MG63 (cell line): ENCODE measurements at places on chromosomes 7 and 10. TPM values are rescaled to one million over a fixed set of nuclear protein-coding genes. Genes with fewer than 3 reads are reported as not detected.

The AKR1D1 gene
- not detected in 2 replicates for total RNA-seq

The PSD gene
- not detected in 2 replicates for total RNA-seq

DNA sequence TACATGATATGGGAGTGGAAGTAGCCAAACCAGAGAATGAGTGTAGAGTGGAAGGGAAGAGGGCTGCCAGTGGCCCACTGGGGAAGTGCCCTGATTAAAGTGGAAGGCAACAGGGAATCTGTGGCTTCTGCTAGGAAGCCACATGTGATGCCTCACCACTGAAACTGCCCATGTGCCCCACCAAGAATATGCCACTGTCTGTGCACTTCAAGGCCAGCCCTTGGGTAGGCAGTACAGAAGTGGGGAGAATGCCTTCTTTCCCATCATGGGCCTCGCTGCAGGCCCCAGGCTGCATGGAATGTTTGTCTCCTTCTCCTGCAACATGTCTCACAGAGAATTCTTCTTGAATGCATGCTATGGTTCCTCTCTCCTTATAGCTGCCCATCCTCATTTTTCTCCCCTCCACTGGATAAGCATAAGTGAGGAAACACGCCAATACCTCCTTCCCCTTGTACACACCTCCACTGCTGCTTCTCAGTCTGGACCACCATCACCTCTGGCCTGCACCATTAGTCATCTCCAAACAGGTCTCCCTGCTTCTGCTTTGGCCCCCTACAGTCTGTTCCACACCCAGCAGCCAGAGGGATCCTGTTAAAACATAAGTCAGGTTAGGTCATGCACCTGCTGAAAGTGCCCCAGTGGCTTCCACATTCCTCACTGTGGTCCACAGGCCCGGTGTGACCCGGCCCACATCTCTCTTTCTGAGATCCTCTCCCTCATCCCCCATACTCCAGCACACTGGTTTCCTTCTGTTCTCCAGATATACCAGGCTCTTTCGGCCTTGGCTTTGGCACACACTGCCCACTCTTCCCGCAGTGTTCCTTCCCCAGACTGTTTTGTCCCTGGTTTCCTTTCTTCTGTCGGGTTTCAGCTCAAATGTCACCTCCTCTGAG, 37.1 kb downstream of the SNX10 start:
- no peak for DNase-seq

DNA sequence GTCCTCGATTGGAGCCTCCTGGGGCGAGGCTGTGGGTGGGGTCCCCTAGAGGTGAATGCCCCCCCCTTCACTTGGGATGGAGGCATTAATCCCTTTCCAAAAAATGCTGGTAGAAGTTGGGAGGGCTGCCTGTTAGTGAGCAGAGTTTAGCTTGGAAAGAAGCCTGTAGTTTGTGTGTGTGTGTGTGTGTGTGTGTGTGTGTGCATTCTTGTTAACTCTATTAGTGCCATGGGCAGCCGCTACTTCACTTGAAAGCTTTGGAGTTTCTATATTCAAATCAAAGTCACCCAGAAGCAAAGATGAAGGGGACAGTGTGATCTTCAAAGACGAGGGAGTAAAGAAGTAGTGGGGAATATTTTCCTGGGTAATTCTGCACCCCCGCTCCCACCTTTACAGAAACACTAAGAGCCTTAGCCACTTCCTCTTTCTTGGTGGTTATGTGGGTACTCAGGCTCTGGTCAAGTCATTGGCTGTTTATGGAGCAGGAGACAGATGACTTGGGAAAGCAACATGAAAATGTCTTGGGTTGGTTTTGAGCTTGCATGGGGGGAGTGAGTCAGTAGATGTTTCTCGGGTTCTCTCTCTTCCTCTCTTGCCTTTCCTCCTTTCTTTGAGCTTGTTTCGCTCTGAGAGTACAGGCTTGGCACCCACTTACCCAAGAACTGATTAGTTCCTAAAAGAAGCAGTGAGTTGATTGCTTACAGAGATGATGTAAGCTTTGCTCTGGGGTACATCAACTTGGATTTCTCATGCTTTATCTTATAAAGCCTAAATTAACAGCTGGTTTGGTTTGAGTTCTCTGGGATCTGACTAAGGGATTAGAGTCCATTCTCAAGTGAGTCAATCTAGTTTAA, 35.9 kb downstream of the TCF7L2 start:
- DNase-seq, result no peak

DNA sequence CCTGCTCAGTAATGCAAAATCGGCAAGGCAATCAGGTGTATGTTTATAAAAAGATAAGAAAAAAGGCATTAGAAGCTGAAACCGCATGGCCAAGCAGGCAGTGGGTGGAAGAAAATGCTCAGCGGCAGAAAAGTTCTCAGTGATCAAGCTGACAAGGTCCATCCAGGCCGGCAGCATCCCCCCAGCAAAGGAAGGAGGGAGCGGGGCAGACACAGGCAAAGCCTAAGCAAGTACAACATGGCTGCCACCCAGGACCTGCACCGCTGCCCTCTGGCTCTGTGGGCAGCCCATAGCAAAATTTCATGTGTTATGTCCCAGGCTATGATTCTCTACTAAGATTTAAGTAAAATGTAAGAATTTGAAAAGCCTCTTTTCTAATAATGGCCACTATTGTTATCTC, 45.4 kb downstream of the MRPS24 start:
- DNase-seq, result no peak

DNA sequence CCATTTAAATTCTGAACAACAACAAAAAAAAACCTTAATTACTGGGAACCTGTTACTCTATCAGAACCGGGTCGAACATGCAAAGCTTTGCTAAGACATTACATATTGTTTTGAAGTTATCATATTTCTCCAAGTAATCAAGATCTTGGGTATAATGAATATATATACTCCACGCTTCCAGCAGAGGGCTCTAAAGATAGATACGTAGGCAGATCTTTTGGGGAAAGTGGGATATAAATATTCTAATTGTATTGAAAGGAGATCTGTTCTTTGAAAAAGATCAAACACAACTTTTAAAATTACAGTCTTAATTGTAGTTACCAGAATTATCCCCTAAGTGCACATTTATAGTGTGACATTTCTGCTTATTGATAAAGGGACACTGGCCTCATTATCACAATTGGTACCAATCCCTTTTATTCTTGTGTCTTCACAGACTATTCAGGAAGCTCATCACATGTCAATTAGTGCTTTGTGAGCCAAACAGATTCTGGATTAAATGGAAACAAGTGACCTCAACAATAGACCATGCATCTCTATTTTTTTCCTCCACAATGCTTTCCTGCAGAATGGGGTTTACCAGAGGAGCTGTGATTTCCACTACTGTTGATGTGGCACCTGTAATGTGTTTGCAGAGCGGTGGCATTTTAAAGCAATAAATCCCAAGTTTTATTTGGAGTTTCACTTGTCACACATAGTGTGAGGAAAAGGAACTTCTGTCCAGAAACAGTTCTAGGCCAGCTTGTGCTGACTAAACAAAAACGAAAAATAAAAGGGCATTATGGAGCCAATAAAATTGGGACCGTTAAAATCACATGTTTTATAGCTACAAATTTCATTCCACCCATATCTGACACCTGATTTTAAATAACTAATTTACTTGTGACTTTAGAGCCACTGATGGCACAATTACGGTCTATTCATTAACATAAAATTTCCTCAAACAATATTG, 122.4 kb downstream of the CTTNBP2 start:
- no peak for DNase-seq

DNA sequence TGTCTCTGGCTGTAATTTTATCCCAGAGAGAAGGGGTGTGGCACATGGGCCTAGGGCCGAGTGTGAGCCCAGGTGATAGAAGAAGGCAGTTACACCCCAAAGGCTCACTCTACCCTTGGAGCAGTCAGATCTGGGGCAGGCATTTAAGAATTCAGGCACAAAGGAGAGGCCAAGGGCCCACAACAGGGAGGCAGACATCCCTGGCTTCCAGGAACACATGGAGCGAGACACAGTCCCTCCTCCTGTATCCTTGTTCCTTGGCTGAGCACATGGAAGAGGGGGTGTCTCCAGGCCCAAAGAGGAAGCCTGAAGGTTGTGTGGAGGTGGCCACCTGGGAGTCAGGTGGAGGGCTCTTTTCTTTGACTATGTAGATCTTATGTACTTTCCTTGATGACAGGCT, 286.2 kb downstream of the RPS24 start:
- no peak for DNase-seq

DNA sequence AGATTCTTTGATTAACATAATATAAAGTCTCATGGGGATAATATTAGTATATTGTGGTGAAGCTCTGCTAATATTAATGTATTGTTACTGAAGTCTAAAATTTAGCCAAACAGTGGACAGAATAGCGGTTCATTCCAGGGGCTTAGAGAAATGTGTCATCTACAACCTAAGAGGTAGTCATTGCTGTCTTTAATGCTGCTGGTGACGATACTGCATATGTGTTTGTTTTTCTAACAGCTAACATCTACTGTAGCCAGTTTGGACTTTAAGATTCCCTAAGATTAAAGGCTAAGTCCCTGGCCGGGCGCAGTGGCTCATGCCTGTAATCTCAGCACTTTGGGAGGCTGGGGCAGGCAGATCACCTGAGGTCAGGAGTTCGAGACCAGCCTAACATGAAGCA, 102.0 kb upstream of the SAMD8 start:
- no peak for DNase-seq
